ENCODE measurements at places on chromosomes 7 and 10.

DNA sequence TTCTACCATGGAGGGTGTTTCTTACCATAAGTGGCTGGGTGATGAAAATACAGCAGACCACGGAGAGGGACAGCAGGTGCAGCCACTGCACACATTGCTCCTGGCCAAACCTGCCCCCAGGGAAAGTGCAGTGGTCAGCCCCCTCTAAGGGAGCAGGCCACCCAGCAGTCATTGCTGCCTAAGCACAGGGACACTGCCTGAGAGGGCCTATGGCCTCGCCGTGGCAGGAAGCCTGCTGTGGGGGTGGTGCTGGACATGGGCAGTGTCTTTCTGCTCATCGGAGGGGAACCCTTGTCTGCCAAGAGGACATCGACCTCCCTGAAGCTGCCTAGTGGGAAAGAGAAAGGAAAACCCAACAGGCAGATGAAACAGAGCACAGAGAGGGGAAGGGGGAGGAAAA lies 118.3 kb downstream of the PKD1L1 start:
- DNase-seq = no peak

DNA sequence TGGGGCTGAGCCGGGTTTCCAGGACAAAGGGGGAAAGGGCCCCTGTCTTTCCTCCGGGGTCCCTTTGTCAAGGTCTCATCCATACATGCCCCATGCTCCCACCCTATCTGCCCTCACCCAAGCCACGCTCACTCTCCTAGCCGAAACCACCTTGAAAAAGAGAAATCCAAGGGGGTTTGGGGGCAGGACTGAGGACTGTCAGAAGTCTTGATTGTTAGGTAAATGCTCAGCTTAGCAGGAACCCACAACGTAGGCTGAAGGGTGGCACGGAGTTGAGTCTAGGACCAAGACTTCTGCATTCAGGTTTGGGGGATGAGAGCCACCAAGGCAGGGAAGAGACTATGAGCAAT lies 719 bp upstream of the PGAM2 start:
- no peak for DNase-seq

DNA sequence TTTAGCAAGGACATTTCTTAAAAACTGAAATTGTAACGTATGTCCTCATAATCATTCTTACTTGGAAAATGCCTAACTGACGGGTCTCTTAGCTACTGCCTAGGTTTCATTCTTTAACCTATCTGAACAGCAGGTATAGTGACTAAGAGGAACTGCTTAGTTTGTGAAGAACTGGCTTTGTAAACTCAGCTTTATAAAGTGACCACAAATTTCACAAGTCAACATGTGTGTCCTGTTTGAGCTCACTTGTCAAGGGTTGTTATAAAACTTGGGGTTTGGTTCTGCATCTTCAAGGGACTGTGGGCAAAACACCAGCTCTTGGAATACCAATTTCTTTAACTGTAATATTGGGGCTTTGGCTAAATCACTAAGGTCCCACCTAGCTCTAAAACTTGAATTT lies 32.2 kb downstream of the MRPS33 start:
- no peak for DNase-seq

- no peak for DNase-seq
Measured at GRCh38 chr7:18458830-18459229, 36.7 kb upstream of the HDAC9 start.

DNA sequence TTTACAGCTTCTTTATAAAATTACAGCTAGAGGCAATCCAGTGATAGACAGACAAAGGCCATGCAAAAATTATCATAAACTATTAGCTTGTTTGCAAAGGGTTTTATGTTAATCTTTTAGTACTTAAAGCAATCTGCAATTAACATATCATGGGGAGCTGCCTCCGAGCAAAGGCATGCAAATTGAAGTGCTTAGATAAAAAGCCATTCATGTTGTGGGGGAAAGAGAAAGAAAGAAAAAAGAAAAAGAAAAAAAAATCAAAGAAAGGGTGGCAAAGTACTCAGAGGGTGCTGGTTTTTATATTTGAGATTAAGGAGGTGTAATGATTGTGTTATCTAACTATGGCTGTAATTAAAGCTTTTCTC lies 799.5 kb downstream of the LRMDA start:
- DNase-seq = no peak

DNA sequence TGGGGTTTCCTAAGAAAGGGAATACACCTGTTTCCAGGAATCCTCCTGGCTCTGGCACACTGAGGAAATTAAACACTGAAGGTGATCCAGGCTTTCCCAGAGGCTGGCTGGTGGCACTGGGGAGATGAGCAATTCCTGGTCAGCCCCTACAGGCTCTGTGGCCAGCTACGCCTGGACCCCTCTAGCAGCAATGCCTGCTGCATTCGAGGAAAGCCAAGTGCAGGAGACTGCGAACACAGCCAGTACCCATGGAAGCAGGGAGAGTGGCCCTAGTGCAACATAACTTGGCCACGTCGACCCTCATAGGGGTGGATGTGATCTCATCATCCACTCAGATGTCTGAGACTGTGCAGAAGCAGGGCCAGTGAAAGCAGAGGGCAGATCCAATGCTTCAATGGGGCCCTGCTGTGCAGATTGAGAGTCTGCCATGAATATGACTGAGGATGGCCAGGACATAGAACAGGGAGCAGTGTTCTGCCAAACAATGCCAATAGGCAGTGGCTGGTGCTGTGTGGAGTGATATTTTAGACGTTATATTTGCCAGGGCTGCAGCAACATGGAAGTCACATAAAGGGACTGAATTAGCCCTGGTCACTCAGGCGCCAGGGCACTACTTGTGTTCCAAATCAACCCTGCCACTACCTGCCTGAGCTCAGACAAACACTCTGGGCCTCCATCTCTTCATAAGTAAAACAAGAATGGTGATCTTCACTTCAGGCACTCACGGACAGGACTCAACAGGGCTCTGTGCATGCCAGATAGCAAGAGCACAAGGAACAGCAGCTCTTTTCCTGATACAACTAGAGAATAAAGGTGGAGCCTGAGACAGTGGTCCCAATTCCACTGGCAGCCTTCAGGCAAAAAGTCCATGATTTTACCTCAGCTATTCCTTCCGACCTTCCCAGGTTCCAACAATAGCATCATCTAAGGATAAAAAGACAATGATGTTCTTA lies 2.4 kb downstream of the ZNF488 start:
- no peak for DNase-seq

GRCh38 chr7:30164567-30164966 lies 29.8 kb downstream of the MTURN start:
- DNase-seq = no peak

- DNase-seq = no peak
Measured at GRCh38 chr7:30921540-30922401, 10.1 kb downstream of the AQP1 start.

DNA sequence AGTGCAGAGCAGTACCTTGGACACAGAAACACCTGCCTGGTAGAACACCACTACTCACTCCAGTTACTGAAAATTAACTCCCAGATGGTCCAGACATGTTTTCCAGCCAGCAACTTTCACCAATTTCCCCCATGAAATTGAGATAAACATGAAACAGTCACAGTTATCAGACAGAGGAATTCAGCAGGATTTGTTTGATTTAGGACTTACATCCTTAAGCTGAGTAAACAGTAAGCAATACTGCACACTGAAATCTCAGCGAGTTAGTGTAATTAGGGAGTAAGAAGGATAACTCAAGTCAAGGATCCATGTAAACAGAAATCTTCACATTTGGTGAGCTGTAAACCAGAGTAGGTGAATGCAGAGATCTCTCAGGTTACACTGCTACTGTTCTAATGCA lies 353.5 kb downstream of the ELMO1 start:
- DNase-seq = no peak

DNA sequence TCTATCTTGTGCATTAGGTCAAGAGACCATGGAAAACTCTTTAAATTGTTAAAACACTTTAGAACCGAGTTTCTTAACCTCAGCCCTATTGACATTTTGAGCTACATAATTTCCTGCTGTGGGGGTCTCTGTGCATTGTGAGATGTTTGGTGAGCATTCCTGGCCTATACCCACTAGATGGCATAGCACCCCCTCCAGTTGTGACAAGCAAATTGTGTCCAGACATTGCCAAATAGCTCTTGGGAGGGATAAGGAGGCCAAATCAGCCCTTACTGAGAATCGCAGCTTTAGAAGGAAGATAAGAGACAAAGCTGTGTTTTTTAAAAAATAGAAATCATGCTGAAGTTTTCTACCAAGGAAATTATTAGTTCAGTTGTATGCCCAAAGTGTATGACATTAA lies 1158.5 kb upstream of the C7orf33 start:
- no peak for DNase-seq
